ENCODE measurements at places on chromosomes 5 and 9. TPM values are rescaled to one million over a fixed set of nuclear protein-coding genes. Genes with fewer than 3 reads are reported as not detected.

GRCh38 chr5:92906798-92907376, 674.1 kb downstream of the NR2F1-AS1 start:
- H3K27ac ChIP-seq, result no peak overlapping the region
- no peak overlapping the region for H3K4me3 ChIP-seq
- no peaks in the 10 kb centered on the region for H3K27me3 ChIP-seq
- DNase-seq, result no peak
- H3K36me3 ChIP-seq, result no peaks in the 10 kb centered on the region
- H3K4me1 ChIP-seq, result no peaks in the 10 kb centered on the region

- H3K4me1 ChIP-seq, result no peaks in the 10 kb centered on the region
- no peak for DNase-seq
- H3K36me3 ChIP-seq, result no peaks in the 10 kb centered on the region
- H3K4me3 ChIP-seq, result no peak overlapping the region
- no peak overlapping the region for H3K27ac ChIP-seq
Measured at GRCh38 chr9:846852-847251, 5.4 kb downstream of the DMRT1 start.

PDE4D gene
- 302 TPM for total RNA-seq

GRCh38 chr5:159412284-159413046, 82.2 kb upstream of the IL12B start:
- H3K36me3 ChIP-seq, result no peaks in the 10 kb centered on the region
- peak; percentile 12 for DNase-seq
- H3K27ac ChIP-seq, result no peak overlapping the region
- no peaks in the 10 kb centered on the region for H3K27me3 ChIP-seq

DNA sequence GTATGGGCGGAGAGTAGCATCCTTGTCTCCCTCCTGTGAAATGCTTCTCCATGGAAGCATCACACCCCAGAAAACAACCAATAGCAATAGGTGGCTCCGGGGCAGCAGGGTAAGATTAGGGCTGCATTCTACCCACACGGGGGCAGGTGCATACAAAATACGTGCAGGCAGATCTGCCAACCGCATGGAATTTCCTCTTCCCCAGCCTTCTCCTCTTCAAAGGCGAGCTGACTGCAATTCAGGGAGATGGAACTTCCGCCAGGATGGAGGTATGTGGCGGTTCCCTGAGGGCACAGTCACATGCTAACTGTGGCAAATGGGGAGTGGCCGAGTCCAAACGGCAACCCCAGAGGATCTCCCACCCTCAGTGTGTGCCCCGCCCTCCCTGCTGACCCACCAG, 81.5 kb downstream of the LMNB1 start:
- H3K27me3 ChIP-seq, result no peaks in the 10 kb centered on the region
- H3K27ac ChIP-seq, result no peak overlapping the region
- no peak overlapping the region for H3K4me3 ChIP-seq
- H3K4me1 ChIP-seq, result peaks cover 3% of the 10 kb centered on the region

DNA sequence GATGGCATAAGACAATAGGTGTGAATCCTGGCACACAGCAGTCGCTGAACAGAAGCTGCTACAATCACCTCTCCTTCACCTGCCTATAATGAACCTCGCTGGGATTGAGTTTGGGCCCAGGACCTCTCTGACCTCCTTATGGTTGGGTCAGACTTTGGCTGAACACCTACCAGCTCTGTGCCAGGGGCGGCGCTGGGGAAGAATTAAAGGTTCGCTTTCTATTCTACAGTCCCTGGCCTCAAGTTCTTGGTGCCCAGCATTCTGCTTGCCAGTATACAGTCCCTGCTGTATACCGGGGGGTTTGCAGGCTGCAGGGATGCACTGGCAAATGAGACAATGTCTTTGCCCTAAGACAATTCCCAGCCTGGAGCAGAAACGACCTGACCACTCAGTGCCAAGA, 895 bp upstream of the STRBP start:
- no peak for DNase-seq
- no peaks in the 10 kb centered on the region for H3K27me3 ChIP-seq
- peak overlapping the region; percentile 78 for H3K27ac ChIP-seq

CHSY3 gene
- total RNA-seq, result 0.60 TPM

PRLR gene
- total RNA-seq, result 19.8 TPM

MARCOL gene
- not detected for total RNA-seq

DMRTA1 gene
- total RNA-seq, result 1.4 TPM

DNA sequence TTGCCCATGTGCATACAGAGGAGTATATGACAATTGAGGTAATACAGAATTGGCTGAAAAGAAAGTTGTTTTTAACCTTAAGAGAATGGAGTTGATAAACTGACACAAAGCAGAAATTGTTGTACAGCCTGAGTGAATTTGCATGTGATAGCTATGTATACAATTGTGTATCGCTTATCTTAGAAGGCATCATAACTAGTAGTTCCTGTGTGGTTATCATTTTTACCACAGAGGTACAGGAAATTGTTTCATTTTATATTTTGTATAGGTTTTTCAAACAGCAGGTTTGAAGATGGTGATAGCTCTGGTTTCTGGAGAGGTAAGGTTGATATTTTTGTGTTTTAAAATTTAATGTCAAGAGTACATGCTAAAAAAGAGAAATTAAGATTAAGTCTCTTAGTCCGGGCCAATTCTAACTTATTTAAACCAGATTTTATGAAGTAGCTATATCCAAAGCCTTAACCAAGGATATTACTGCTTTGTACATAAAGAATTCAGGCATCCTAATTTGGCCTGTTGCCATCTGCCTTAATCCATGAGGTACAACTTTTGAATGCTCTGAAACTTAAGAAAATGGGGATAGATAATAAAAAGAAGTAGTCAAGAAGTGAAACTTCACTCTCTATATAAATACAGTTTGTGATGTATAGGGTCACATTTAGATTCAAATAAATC, 26.0 kb downstream of the DDX4 start:
- DNase-seq, result no peak
- no peak overlapping the region for H3K4me3 ChIP-seq
- H3K4me1 ChIP-seq, result no peaks in the 10 kb centered on the region
- H3K27ac ChIP-seq, result no peak overlapping the region
- no peaks in the 10 kb centered on the region for H3K36me3 ChIP-seq
- H3K27me3 ChIP-seq, result peaks cover 3% of the 10 kb centered on the region

GPX8 gene
- 3.5 TPM for total RNA-seq

DNA sequence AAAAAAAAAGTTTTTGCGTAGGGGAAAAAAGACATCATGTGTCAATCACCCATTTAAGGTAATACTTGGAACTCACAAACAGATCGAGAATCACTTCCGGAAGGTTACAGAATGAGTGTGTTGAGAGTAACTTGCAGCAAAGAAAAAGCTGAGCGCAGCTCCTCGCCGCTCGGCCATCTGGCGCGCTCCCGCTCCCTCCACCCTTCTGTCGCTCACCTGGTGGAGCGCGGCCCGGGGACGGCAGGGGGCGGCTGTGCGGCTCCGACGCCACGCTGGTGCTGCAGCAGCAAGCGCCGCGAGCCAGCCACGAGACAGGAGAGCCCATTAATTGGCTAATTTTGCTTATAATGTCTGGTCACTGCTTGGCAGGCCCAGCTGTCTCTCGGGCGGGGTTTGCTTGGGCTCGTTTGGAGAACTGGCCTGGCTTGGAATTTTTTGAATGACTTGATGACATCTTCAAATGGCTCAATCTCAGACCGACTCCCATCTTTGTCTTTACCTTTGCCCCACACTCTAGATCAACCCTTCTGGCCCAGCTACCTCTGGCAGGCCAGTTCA, 601.8 kb downstream of the CCDC171 start:
- H3K4me3 ChIP-seq, result no peak overlapping the region
- H3K36me3 ChIP-seq, result no peaks in the 10 kb centered on the region
- H3K27me3 ChIP-seq, result no peaks in the 10 kb centered on the region
- DNase-seq, result peak; percentile 43
- H3K27ac ChIP-seq, result no peak overlapping the region

GRCh38 chr9:19940811-19941535, 152.1 kb upstream of the SLC24A2 start:
- no peaks in the 10 kb centered on the region for H3K36me3 ChIP-seq
- H3K4me3 ChIP-seq, result no peak overlapping the region
- no peak for DNase-seq

DNA sequence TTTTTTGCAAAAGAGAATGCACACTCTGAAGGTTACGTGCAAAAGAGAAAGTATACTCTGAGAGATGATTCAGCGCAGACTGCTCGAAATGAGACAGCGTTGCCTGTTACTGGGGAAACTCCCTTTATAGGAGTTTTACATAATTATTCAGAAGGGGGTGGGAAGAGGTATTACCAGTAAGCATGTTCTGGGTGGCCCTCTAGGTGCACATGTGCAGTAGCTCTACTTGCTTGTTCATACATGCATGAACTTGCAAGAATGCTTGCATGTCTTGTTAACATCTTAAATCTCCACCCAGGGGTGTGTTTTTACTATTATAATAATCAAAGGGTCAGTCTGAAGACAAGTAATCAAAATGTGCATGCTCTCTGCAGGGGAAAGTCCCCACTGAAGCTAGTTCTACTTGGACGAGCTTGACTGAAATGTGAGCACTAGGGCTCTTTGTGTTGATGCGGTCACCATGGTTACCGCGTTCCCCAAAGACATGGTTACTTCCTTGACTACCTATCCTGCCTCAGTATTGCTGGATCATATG, 75.5 kb downstream of the SGCD start:
- H3K4me3 ChIP-seq, result no peak overlapping the region
- no peaks in the 10 kb centered on the region for H3K36me3 ChIP-seq
- DNase-seq, result peak; percentile 33
- no peaks in the 10 kb centered on the region for H3K4me1 ChIP-seq
- H3K27me3 ChIP-seq, result no peaks in the 10 kb centered on the region
- no peak overlapping the region for H3K27ac ChIP-seq

SERF1B gene
- total RNA-seq, result 92.8 TPM

PPP3R2 gene
- total RNA-seq, result not detected

CBY3 gene
- not detected for total RNA-seq

EGFL7 gene
- 64.7 TPM for total RNA-seq

DNA sequence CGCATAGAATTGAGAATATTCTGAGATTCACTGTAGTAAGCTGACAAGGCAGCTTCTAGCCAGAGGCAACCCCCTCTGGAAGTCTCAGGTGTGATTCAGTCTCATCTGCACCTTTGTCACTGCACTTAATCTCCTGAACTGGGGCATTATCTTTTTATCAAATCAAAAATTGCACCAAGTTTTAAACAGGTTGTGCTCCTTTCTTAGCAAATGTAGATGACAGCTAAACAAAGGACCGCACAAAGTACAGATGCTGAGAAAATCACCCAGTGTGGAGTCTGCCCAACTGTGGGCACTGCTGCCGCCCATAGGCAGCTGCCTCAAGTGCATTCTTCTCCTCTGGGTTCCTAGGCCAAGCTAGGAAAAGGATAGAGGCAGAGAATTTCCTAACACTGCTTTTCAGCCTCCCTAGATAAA, 51.1 kb downstream of the STARD4 start:
- H3K4me3 ChIP-seq, result no peak overlapping the region
- no peaks in the 10 kb centered on the region for H3K4me1 ChIP-seq
- no peaks in the 10 kb centered on the region for H3K27me3 ChIP-seq
- DNase-seq, result no peak
- no peaks in the 10 kb centered on the region for H3K36me3 ChIP-seq

DNA sequence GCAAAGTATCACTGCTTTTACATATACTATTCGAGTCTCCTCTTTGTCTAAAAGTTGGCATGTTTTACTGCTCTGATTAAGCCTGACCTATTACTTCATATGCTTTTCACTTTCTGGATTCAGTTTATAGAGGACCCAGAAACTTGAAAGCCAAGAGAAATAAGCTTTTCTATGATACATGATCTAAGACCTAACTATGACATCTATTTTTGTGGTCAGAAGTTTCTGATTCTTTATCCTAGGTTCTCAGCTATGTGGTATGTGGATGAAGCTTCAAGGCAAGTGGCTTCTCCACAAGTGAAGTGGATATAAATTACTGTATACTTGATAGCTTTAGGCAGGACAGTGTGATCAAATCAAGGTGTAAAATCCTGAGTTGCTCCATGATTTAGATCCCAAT, 6.3 kb downstream of the EDIL3 start:
- H3K4me3 ChIP-seq, result no peak overlapping the region
- H3K27ac ChIP-seq, result no peak overlapping the region
- DNase-seq, result no peak
- H3K36me3 ChIP-seq, result no peaks in the 10 kb centered on the region
- H3K4me1 ChIP-seq, result peaks cover 29% of the 10 kb centered on the region
- H3K27me3 ChIP-seq, result peaks cover 11% of the 10 kb centered on the region

DNA sequence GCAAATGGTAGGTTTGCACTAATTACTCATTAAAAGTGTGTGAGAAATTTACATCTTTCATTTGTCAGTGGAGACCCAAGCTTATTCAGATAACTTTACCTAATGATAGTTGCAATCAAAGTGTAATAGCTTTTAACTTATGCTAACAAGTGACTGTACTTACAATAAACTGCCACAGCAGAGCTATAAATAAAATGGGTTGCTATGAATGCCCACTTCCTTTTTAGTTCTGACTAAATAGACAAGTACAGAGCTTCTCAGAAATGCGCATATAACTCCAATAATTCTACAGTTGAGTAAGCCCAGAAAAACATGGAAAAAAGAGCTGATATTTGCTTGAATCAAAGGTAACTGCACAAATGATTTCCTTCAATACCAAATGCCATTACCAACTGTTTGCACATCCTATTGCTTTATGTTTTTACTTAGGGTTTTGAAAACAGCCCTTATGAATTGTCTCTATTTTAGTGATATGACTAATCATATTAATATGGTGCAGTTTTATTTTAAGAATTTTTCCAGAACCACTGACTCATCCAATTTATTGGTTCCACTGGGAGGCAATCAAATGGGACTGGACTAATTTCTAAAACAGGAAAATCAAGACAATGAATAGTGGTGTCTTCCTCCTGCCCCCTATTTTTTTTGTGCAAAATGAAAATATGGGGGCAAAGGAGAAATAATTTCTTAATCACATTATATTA, 84.1 kb downstream of the PPP2R2B start:
- H3K27me3 ChIP-seq, result no peaks in the 10 kb centered on the region
- DNase-seq, result no peak
- no peaks in the 10 kb centered on the region for H3K36me3 ChIP-seq
- no peak overlapping the region for H3K27ac ChIP-seq

- no peaks in the 10 kb centered on the region for H3K36me3 ChIP-seq
- no peak for DNase-seq
- no peak overlapping the region for H3K27ac ChIP-seq
- H3K4me1 ChIP-seq, result peaks cover 10% of the 10 kb centered on the region
- H3K27me3 ChIP-seq, result no peaks in the 10 kb centered on the region
Measured at GRCh38 chr5:96821260-96821916, 13.6 kb upstream of the ERAP1 start.

DNA sequence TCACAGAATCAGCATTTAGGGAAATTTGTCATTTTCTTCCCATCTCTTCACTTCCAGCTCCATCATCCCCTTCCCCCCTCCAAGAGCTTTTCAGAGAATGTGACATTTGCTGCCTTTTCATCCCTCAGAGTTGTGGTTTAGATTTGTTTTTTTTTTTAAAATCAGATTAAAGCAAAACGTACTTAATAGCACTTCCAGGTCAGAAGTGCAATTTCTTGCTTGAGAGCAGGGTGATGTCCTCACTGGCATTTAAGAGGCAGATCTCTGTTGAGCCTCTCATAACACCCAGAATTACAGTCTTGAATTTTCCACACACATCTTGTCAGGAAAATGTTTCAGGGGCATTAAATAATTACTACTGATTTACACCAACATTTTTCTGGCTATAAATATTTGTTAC, 236.8 kb upstream of the VLDLR start:
- no peaks in the 10 kb centered on the region for H3K27me3 ChIP-seq
- no peak for DNase-seq
- H3K27ac ChIP-seq, result no peak overlapping the region
- no peaks in the 10 kb centered on the region for H3K4me1 ChIP-seq
- H3K4me3 ChIP-seq, result no peak overlapping the region

- no peaks in the 10 kb centered on the region for H3K27me3 ChIP-seq
- no peak for DNase-seq
- H3K4me3 ChIP-seq, result no peak overlapping the region
- no peak overlapping the region for H3K27ac ChIP-seq
- no peaks in the 10 kb centered on the region for H3K36me3 ChIP-seq
- H3K4me1 ChIP-seq, result no peaks in the 10 kb centered on the region
Measured at GRCh38 chr9:134984372-134985265, 66.9 kb upstream of the FCN1 start.

Measured in transverse colon (tissue), 4 donors.